Heart left ventricle (tissue), 16 donors: ENCODE measurements at places on chromosomes 6 and 20. TPM values are rescaled to one million over a fixed set of nuclear protein-coding genes. Genes with fewer than 3 reads are reported as not detected.

The RAB22A gene
- 5.4 TPM for total RNA-seq

The C6orf47 gene
- total RNA-seq, result 20.4 TPM

The CALHM5 gene
- total RNA-seq, result 1.8 TPM

The KCNK16 gene
- total RNA-seq, result not detected

The SLC17A5 gene
- total RNA-seq, result 8.3 TPM

The PMEPA1 gene
- 25.4 TPM for total RNA-seq

The TGM3 gene
- not detected for total RNA-seq
